ENCODE measurements at places on chromosomes 2 and 18.
A peak's percentile ranks its signal among the peaks of the same experiment; 100 is the strongest.

GRCh38 chr2:85750587-85751575 is 2.9 kb upstream of the ATOH8 start:
- DNase-seq, result peak; percentile 43

DNA sequence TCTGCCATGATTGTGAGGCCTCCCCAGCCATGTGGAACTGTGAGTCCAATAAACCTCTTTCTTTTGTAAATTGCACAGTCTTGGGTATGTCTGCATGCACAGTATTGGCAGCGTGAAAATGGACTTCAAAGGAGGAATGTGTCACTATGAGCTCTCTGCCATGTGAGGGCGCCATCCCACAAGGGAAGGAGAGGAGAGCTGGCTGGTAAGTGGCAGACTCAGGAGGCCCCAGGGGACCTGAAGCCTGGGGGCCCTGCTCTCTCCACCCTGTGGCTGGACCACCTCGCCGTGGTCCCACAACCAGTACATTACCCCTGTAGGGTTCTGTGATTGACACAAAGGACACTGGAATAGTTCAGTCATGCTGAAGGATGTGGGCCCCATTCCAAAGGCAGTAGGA is 122.1 kb downstream of the RPIA start:
- no peak for DNase-seq

DNA sequence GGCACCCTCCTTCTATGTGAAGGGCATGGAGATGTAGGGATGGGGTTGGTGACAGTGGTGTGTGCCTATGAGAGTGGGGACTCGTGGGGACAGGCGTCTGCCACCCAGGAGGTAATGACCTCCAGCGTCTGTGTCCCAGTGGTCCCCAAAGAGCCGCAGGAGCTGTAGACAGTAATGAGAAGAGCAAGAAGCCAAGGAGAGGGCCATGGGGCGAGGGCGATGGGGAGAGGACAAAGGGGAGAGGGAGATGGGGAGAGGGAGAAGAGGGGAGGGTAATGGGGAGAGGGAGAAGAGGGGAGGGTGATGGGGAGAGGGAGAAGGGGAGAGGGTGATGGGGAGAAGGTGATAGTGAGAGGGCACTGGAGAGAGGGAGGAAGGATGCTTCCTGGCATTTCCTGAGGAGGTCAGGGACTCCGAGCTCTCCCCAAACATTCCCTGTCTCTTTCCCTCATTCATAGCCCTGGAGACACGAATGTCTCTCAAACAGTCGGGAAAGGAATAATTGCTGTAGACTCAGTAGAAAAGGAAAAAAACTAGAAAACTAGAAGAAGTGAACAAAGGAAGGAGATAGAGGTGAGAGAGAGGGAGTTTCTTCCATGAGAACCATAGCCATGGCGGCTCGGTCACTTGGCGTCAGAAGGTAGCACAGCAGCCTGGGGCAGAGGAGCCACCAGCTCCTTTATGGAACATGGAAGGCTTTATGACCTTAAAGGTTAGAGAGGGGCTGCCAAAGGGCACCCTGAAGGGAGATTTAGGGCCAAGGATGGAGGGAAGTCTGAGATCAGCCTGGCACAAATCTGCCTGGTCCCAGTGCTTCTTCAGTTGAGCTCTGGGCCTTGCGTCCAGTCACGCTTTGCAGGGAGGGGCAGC is 39.5 kb downstream of the PSD4 start:
- DNase-seq, result no peak

GRCh38 chr2:98482362-98482761 is 37.7 kb downstream of the INPP4A start:
- no peak for DNase-seq

GRCh38 chr2:40844353-40845277 is 392.7 kb upstream of the SLC8A1 start:
- no peak for DNase-seq

- DNase-seq, result no peak
These were observed 775 bp downstream of the SNED1 start for GRCh38 chr2:240998995-240999791.

- DNase-seq, result no peak
These were observed 46.9 kb downstream of the CCBE1 start for GRCh38 chr18:59650266-59650820.

DNA sequence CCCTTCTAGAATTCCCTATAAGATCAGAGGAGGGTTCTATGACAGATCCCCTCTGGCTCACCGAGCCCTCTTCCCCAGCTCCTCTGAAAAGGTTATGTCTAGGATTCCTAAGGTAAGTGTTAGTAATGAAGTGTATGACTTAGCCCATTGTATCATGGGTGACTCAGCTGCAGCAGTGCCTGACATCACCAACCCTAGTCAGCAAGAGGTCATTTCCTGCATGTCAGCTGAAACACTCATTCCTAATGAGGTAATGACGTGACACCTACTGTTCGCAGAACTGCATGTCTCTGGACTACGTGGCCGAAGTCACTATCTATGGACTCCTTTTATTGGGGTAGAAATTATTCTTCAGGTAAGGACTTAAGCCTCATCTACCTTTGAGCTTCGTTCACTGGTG is 196.1 kb upstream of the MYT1L start:
- no peak for DNase-seq

GRCh38 chr2:75604484-75604883 is 42.1 kb upstream of the MRPL19 start:
- no peak for DNase-seq

- DNase-seq, result no peak
These were observed 31.1 kb upstream of the INHBB start for GRCh38 chr2:120314690-120315366.

DNA sequence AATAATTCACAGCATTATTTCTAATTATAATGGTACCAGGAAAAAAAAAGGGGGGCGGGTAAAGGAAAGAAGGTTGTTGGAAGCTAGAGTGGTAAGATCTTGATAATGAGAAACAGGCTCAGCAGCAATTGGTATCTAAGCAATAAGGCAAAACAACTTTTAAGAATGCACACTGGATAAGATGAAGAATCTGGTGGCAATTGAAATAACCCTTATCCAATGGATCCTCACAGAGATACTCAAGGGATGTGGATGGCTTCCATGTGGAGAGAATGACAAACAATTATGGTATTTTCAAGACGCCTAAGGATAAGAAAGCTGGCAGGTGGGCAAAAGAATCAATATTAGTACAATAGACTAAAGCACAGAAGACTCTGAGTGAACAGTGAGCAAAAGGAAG is 153.6 kb downstream of the UPP2 start:
- no peak for DNase-seq

Data from T-helper 2 cell treated with Interferon-gamma antibody and Interleukin-4, amounts not matched to agents 5 μg/mL and 100 μg/mL, for 36 hours (primary cell).